WTC11 (cell line): ENCODE measurements at places on chromosomes 13 and 19. TPM values are rescaled to one million over a fixed set of nuclear protein-coding genes. Genes with fewer than 3 reads are reported as not detected.
A peak's percentile ranks its signal among the peaks of the same experiment; 100 is the strongest.

GRCh38 chr13:62067821-62068220, 652.2 kb upstream of the PCDH20 start:
- DNase-seq, result no peak

The ZNF234 gene
- 7.0 to 7.5 TPM (median 7.5 TPM) in 3 replicates for total RNA-seq

The ICAM4 gene
- total RNA-seq, result 2.0 to 3.7 TPM (median 3.1 TPM) in 3 replicates

DNA sequence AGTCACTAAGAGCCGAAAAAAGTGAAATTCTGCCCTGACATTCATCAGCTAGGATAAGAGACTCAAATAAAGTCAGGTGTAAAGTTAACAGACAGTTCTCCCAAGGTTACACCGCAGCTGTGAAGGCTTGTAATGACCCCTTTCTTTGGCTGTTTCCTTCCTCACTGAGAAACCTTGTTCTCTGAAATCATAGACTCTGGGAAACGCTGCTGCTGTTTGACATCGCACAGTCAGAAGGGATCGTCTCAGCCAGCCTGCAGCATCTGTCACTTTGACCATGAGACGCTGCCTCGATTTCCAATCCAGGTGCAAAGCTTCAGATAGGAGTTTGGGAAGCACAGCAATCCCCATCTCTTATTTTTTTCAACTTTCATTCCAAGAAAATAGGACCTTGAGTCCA, 678 bp downstream of the BCAT2 start:
- DNase-seq, result no peak

- no peak for DNase-seq
These were observed 2.3 kb downstream of the MCF2L start for GRCh38 chr13:112971288-112971643.

DNA sequence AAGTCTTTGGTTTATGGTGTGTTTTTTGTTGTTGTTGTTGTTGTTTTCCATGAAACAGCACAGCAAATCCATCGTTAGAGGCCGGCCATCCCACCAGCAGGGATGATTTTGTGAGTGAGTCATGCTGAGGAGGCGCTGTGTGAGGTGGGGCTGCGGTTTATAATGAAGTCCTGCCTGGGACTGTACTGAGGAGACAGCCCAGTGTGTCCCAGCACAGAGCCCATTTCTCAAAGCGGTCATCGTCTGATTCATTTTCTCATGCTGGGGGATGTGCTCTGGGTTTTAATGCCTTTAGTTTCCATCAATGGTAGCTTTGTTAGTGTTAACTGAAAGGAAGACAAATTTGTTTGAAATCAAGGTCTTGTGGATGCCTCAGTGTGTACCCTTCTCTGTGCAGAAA, 129.3 kb upstream of the SERP2 start:
- no peak for DNase-seq

DNA sequence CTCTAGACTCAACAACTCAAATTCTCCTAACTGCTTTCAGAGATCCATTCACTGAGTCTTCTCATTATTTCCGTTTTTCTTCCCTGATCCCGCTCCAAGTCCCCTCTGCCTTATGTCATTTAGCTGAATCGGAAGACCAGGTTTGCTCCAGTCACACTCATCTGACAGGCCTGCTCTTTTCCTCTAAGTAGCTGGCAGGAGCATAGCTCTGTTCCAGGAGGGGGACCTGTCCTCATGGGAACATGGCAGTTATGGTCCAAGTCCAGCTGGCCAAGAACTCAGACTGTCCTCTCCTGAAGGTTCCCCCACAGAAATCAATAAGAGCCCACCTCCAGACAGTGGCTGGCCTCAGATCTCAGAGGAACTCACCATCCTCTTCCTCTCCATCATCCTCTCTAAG, 130.9 kb upstream of the SERP2 start:
- DNase-seq, result no peak

The STOML3 gene
- total RNA-seq, result not detected in 3 replicates

The LYPD4 gene
- not detected in 3 replicates for total RNA-seq

The PRR19 gene
- total RNA-seq, result 3.6 to 5.0 TPM (median 3.7 TPM) in 3 replicates

The PTGER1 gene
- 0.68 to 1.2 TPM (median 0.87 TPM) in 3 replicates for total RNA-seq

GRCh38 chr19:44613295-44614178, at the start of gene IGSF23:
TSS of gene IGSF23 (plus strand) at chr19:44613563. CDS start at chr19:44613646, 83 bp downstream.
- no peak for DNase-seq

DNA sequence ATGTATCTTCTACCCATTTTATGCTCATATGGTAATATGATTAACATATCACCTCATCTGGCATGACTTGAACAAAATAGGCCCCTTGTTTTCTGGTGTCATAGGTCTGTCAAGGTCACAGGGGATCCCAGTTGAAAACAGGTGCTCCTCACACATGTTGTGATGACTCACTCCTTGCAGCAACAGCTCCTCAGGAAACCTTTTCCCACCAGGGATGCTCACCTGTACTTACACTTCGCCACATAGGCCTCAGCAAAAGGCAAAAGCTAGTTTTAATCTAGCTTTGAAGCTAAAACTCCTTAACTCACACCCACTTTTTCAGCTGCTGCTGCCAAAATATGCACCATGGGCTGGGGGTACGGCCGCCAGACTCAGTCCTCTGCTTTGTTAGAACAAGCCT, 110.0 kb upstream of the SOX21 start:
- no peak for DNase-seq

The ZNF541 gene
- total RNA-seq, result 0.07 to 0.09 TPM (median 0.09 TPM) in 3 replicates

- DNase-seq, result peak; percentile 89
These were observed 541 bp upstream of the RSPH6A start for GRCh38 chr19:45815481-45816216.

The OR7A5 gene
- total RNA-seq, result not detected in 3 replicates

- peak; percentile 93 for DNase-seq
These were observed 35.7 kb upstream of the MATK start for GRCh38 chr19:3821857-3822364.

The PRR36 gene
- 21.9 to 34.3 TPM (median 31.0 TPM) in 3 replicates for total RNA-seq

DNA sequence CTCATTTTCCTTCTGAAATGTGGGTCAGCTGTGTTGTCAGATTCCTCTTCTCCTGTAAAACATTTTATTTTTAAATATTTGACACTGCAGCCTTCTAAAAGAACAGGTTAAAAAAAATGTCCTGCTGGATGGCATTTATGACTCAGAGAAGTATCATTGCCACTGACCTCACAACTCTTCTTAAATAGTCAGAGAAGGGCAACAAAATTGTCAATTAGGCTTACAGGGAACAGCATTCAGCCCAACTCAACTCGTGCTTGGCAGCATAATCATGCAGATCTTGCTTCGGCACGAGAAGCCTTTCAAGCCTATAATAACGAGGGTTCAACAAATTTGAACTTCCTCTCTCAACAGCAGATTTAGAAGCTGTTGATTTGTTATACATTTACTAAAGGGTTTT, 296.7 kb upstream of the DACH1 start:
- DNase-seq, result no peak

GRCh38 chr13:50386541-50387050, 371.4 kb downstream of the KCNRG start:
- peak; percentile 23 for DNase-seq

The NAT14 gene
- total RNA-seq, result 71.9 to 87.7 TPM (median 74.8 TPM) in 3 replicates

The HSD17B14 gene
- 11.4 to 18.2 TPM (median 17.0 TPM) in 3 replicates for total RNA-seq

The UBL3 gene
- 12.8 to 15.5 TPM (median 13.5 TPM) in 3 replicates for total RNA-seq

The DCT gene
- total RNA-seq, result not detected in 3 replicates
